NCI-H446 (cell line): ENCODE measurements at places on chromosomes 11 and 22.
A peak's percentile ranks its signal among the peaks of the same experiment; 100 is the strongest.

- peak; percentile 78 for DNase-seq
These were observed 129.8 kb upstream of the SLC5A12 start for GRCh38 chr11:26851696-26852095.

DNA sequence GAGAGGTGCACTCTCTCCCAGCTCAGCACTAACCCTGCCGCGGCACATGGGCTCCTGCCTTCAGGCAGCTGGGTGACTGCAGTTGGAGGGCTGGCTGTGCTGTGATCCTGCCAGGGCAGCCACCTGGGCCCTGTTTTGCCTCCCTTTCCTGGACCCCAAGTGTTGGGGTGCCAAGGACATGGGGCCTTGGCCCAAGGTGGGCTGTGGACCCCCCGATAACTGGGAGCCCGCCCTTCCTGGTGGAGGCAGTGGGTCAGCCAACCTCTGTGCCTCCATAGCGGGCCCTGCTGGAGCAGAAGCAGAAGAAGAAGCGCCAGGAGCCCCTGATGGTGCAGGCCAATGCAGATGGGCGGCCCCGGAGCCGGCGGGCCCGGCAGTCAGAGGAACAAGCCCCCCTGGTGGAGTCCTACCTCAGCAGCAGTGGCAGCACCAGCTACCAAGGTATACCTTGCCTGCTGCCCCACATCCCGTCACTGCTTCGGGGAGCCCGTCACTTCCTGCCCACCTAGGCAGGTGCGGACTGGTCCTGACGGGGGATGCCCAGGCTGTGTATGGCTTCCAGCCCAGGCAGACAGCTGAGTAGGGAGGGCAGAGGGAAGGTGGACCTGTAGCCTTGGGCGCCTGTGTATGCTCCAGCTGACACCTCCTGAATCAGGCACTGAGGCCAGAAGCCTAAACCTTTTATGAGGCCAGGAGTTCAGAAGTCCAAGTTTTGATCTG lies 8.9 kb downstream of the TUB start:
- no peak for DNase-seq

GRCh38 chr22:21837248-21837979 lies 30.0 kb downstream of the MAPK1 start:
- DNase-seq = peak; percentile 61

GRCh38 chr22:27552176-27552575 lies 249.4 kb downstream of the MN1 start:
- no peak for DNase-seq

DNA sequence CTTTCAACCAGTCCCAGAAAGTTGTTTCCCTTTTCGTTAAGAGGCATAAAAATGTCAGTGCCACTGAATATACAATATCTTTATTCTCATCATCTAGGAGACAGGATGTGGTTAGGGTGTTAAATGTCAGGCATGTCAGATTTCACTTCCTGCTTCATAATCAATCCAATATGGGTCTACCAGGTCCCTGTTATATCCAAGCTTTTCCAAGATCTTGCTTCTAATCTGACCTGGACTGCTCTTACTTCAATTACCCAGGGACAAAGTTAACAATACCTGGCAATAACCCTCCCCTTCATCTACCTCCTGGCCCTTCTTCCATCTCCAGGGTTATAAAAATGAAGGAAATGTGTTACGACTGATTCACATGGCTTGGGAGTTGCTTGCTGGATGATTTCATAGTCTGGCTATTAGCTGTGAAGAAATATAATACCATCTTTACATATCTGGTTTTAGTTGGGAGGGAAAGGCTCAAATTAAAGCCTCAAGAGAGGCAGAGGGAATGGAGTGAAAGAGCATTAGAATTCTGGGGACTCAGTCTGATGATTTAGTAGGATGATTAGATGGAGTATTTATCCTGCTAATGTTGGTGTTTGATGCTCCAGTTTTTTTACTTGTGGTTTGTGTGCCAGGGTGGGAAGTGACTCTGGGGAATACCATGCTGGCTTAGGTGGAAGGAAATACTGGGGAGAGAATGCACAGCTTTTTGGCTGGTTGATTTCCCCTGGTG lies 534.3 kb downstream of the ETS1 start:
- no peak for DNase-seq

DNA sequence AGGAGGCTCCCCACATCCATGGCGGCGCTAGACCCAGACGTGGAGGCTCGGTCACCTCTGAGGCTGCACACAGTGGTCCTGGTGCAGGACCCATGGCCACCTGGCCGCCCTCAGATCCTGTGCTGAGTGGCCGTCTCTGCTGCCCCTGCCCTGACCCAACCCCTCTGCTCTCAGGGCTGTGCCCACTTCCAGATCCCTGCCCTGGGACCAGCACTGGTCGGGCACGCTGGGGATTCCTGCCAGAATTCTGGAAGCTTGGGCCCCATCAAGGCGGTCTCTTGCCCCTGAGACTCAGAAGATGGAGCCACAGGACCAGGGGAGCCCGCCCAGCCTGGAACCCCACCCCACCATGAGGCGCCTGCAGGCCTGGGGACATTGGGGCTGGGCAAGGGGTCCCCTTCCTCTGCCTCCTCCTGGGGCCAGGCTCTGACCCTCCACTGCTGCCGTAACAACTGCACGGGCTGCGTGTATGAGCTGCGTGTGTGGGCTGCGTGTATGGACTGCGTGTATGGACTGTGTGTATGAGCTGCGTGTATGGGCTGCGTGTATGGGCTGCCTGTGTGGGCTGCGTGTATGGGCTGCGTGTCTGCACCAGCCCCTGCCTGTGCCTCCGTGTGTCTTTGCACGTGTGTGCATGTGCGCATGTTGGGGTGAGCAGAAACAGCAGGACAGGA lies 48.7 kb downstream of the IGLL1 start:
- DNase-seq = no peak

- DNase-seq = no peak
These were observed 20.5 kb upstream of the FSHB start for GRCh38 chr11:30210357-30210756.

GRCh38 chr22:30892731-30893221 lies 75.8 kb downstream of the MORC2 start:
- no peak for DNase-seq

GRCh38 chr11:111120161-111120560 lies 125.4 kb upstream of the POU2AF2 start:
- DNase-seq = no peak

GRCh38 chr11:2213384-2213842 lies 41.8 kb upstream of the TH start:
- no peak for DNase-seq

- DNase-seq = no peak
These were observed 38.5 kb upstream of the TCF20 start for GRCh38 chr22:42308892-42309468.

- no peak for DNase-seq
These were observed 29.6 kb downstream of the APIP start for GRCh38 chr11:34886609-34887008.

DNA sequence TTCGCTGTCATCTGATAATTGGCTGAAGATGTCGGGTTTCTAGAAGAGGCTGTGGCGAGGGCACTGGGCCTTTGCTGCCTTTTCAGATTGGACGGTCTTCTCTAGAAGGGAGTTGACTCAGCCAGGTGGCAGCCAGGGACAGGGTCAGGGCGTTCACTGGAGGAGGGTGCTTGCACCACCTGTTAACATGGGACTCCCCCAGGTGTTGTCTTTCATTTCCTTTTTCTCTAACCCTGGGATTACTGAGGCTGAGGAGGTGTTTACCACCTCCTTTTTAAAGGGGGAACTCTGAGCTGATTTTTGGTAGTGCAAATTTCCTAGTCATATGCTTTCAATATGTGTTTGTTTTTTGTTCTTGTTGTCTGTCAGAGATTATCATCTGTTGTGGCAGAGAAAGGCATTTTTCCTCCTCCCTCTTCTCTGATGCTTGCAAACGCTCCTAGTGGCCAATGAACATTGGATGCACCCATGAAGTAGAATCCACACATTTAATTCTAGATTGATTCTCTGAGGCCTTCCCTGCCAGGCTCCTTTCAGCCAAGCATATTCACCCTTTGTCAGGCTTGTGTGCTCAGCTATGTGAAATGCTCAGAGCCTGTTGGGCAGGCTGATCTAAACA lies 54.1 kb downstream of the LDLRAD3 start:
- DNase-seq = no peak

- DNase-seq = no peak
These were observed 65.9 kb upstream of the PICALM start for GRCh38 chr11:86134580-86135318.

DNA sequence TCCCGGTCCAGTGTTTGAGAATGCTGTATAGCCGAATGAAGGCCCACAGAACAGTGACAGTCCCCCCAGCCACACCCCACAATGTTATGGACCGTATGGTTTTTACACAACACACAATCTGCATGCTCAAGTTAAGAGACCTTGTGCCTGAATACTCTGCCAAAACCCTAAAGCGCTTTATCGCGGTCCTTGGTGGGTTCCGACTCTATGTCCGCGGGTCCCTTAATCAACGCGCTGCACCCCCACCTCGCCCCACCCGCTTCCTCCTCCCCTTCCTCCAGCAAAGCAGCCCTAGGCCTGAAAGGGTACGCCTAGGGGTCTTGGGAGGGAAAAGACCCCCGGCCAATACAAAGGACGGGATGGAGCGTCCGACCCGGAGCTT lies 442 bp downstream of the COPB1 start:
- peak; percentile 22 for DNase-seq

GRCh38 chr22:46171940-46172339 lies 21.6 kb downstream of the PPARA start:
- no peak for DNase-seq

DNA sequence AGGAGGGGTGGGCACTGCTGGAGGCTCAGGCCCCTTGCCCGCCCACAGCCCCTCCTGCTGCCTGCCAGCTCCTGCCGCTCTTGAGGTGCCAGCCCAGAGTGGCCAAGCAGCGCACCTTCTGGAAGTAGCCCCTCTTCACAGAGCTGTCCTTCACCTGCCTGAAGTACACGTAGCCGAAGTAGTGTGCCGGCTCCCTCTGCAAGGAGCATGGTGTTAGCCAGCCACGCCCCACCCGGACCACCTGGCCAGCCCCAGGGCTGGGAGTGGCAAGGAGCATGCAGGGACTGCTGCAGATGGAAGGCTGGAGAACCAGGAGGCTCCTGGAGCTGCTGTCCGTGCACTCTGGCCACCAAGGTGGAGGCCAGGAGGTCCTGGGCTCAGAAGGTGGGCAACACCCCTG lies 9.6 kb downstream of the DENND6B start:
- no peak for DNase-seq

DNA sequence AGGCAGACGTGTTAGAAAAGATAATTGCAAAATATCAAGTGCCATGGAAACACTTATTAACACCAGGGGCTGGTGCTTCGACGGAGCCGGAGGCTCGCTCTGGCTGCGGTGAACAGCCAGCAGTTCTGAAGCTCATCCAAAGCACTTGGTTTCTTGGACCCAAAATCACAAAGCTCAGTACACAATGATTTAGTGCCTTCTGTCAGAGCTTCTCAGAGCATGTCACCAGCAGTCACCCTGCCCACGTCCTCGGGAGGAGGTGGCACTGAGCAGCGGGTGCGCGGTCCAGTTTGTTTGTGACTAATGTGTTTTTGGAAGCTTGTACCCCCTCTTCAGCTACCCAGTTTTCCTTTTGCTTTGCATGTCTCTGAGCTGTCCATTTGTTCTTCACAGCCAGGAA lies 58.7 kb upstream of the KIRREL3 start:
- no peak for DNase-seq

- peak; percentile 89 for DNase-seq
These were observed 2.7 kb downstream of the ADM start for GRCh38 chr11:10307400-10308200.

GRCh38 chr11:85945296-85945695 lies 90.1 kb downstream of the CCDC83 start:
- no peak for DNase-seq

DNA sequence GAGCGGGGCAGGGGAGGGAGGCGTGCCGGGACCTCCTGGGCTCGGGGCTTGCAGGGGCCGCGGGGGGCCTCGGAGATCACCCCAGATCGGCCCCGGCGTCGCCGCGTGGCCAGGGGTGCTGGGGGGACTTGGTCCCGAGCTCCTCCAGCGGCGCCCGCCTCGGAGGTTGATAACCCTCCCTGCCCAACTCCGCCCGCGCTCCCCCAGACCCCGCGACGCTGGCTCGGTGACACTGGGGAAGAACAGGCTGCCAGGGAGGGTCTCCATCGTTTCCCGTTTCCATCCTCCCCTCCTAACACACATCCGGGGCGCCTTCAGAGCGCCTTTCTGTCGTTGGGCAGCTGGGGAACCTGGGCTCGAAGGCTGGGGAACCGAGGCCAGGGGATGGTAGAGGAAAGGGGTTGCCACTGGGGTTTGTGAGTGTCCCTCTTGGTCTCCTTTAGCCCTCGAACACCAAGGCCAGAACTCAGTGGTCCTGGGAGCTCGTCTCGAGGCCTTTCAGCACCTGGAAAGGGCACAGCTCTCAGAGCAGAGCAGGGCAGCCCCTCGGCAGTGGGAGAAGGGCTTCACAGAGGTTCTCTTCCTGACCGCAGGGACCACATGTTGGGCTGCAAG lies 431 bp downstream of the SLC37A2 start:
- DNase-seq = no peak

- no peak for DNase-seq
These were observed 46.8 kb downstream of the PKNOX2 start for GRCh38 chr11:125211191-125211947.

GRCh38 chr22:39486951-39487825 lies 14.9 kb upstream of the MIEF1 start:
- DNase-seq = no peak

GRCh38 chr11:73542175-73542574 lies 55.7 kb downstream of the FAM168A start:
- no peak for DNase-seq

- DNase-seq = no peak
These were observed 11.2 kb upstream of the RBM4B start for GRCh38 chr11:66688561-66689534.

GRCh38 chr11:456533-456932 lies 6.5 kb downstream of the PTDSS2 start:
- DNase-seq = no peak

- DNase-seq = no peak
These were observed 65.6 kb downstream of the CCDC81 start for GRCh38 chr11:86440305-86440716.

DNA sequence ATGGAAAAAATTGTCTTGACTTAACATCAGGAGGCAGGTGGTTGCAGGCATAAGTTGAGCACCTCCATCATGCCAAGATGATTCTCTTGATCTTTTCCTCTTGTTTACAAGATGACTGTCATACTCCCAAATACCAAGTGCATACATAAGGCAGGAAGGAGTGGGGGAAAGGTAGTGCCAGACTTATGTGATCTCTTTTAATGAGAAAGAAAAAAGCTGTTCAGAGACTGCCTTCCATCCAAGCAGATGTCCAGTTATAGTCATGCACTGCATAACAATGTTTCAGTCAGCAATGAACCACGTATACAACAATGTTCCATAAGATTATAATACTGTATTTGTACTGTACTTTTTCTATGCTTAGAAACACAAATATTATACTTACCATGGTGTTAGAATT lies 135.7 kb downstream of the EHF start:
- DNase-seq = no peak

DNA sequence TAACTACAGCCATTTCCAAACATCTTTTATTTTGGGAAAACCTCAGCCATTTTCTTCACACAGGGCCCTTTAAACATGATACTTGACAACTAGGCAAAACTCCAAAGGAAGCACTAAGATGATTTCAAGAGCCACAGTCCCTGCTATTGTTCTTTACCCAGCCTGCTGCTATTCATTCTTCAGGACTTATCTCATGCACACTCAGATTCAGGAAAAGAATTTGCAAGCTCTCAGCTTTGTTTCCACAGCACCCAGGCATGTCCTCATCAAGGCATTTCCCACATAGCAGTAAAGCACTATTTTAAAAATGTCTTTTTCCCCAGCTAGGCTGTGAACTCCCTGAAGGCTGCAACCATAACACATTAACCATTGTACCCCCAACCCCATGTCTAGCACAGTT lies 609.3 kb upstream of the CCDC90B start:
- no peak for DNase-seq
